ENCODE measurements at places on chromosomes 4 and X.

GRCh38 chrX:110025395-110025794 lies 22.5 kb downstream of the TMEM164 start:
- no peak for DNase-seq

GRCh38 chr4:3879681-3880614 lies 113.8 kb downstream of the ADRA2C start:
- DNase-seq, result no peak

- DNase-seq, result no peak
Observed at GRCh38 chrX:40947276-40947675, 138.0 kb upstream of the USP9X start.

- DNase-seq, result no peak
Observed at GRCh38 chrX:94053575-94053974, 379.6 kb downstream of the FAM133A start.

GRCh38 chr4:108795733-108796132 lies 32.9 kb upstream of the ETNPPL start:
- no peak for DNase-seq

DNA sequence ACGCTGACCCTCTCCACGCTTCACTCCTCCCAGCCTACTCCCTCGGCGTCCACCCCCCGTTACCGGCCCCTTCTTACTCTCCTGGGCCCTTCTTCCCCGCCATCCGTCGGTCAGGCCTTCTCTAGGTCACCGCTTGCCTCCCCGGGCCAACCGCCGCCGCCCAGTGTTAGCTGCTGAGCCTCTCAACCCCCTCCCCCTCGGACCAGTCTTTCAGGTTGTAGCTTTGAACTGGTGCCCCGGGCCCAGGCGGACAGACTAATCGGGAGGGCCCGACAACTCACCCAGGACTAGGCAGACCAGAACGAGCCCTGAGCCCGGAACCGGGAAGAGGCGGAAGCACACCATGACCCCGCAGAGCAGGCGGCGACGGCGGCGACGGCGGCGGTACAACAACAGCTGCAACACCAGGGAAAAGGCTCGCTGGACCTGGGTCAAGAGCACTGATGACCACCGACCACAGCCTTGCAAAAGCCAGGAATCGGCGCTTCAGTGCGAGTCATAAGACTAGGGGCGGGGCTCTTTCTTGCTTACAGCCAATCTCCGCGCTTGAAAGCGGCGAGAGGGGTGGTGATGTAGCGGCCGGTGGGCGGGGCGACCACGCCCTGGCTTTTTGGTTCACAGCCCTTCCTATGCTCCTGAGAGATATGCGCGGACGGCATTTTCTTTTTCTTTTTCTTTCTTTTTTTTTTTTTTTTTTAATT lies at the start of gene LAMP2:
Gene LAMP2, minus strand, starts transcription at position 472 of the 701 bp plus-strand sequence. Its CDS starts 127 bp downstream, at position 345.
- DNase-seq, result peak; percentile 81

DNA sequence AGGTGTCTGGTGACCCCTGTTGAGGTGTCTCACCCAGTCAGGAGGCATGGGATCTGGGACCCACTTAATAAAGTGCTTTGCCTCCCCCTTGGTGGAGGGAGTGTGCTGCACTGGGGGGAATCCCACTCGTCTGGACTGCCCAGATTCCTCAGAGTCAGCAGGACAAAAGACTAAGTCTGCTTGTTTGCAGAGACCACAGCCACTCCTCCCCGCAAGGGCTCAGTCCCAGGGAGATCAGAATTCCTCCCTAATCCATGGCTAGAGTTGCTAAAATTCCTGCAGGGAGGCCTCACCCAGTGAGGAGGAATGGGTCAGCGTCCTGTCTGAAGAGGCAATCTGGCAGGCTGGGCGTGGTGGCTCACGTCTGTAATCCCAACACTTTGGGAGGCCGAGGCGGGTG lies 442.2 kb downstream of the PABPC4L start:
- no peak for DNase-seq

DNA sequence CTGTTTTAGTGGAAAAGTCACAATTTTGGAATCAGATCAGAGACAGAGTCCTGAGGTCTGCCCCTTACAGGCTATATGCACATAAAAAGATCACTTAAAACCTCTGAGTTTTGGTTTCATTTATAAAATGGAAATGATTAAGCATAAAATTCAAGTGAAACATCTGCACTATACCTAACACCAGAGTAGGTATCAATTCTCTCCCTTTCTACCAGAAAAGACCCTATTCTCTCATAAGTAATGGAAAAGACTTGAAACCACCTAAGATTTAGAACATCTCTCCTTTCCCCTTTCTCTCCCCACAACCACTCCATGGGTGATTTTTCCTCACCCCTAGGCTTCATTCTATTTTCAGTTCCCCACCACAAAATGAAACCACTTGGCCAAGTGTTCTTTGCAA lies 907 bp downstream of the LHFPL1 start:
- DNase-seq, result no peak

GRCh38 chr4:7194251-7195140 lies 2.2 kb downstream of the SORCS2 start:
- no peak for DNase-seq

- peak; percentile 66 for DNase-seq
Observed at GRCh38 chrX:138858438-138858837, 146.9 kb upstream of the FGF13 start.

DNA sequence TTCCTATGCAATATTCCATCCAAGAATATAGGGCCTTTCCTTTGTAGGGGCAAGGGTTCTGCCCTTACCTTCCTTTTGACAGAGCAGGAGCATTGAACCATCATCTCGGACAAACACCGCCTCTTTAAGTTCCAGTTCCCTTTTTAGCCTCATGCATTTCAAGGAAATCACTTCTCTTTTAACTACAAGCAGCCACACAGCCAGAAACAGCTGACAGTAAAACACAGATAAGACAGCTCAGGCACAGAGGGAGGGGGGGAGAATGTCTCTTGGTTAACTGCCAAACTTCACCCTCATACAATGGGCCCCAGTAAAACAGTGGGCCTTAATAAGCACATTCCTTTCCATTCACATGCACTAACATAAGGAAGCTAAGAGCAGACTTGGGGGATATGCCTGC lies 648.3 kb downstream of the GABRG1 start:
- no peak for DNase-seq

DNA sequence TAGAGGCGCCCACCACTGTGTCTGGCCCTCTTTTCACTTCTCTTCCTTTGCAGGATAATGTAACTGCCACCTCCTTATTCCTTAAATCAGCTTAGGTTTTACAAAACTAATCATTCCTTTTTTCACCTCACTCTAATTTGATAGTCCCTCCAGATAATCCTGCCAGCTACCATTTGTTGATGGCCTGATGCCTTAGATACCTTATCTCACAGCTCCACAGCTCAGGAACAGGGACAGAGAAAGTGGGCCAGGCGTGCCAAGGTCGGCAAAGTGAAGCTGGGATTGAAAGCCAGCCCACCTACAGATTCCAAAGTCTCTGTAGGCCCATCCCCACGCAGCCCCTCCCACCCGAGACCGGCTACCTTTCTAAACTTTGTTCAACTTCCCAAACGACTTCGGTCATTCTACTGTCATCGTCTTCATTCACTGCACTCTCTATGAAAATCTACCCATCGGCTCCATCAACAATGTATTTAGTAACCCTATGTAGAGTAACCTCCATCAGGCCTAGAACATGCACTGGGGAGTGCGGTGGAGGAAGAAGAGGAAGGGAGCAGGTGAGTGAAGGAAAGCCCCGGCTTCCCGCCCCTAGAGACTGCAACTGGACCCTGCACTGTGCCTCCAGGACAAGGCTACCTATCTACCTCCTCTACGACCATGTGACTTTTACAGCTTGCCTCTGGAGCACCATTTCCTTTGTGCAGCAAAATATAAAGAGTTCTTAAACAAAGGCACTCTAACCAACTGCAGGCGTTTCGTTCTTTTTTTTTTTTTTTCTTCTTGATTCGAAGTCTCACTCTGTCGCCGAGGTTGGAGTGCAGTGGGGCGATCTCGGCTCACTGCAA lies 1.5 kb downstream of the CASP6 start:
- DNase-seq, result no peak

GRCh38 chr4:4730249-4730648 lies 129.2 kb upstream of the MSX1 start:
- no peak for DNase-seq

- no peak for DNase-seq
Observed at GRCh38 chr4:165367040-165367439, 11.8 kb upstream of the CPE start.

GRCh38 chr4:26955241-26955640 lies 94.6 kb downstream of the STIM2 start:
- no peak for DNase-seq

DNA sequence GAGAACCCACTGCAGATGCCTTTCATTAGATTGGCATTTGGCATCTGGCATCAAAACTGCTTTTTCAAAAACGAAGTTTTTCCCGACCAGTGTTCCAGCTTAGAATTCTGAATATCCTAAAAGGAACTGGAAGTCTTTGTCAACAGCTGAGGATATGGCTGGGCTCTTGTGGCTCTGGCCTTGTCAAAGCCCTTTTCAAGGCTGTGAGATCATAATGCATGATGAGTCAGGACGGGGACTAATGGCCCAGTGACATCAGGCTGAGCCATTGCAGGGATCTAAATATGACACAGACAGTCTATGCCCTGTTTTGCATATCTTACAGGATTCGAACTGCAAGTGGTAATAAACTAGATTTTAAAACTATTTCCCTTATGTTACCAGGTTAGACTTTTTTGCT lies 306.4 kb downstream of the PTTG2 start:
- no peak for DNase-seq

- no peak for DNase-seq
Observed at GRCh38 chr4:183797011-183797444, 108.1 kb upstream of the STOX2 start.

- no peak for DNase-seq
Observed at GRCh38 chr4:98739751-98740150, 81.3 kb upstream of the TSPAN5 start.

GRCh38 chr4:81802285-81802846 lies 330.7 kb upstream of the RASGEF1B start:
- no peak for DNase-seq

DNA sequence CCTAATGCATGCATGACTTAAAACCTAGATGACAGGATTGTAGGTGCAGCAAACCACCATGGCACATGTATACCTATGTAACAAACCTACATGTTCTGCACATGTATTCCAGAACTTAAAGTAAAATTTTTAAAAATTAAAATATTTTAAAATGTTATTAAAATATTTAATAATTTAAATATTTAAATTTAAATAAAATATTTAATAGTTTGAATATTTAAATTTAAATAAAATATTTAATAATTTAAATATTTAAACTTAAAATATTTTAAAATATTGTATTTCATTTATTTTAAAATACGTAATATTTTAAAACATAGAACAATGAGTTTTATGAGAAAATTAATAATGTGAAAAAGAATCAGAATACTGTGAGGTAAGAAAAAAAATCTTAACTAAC lies 117.9 kb downstream of the SLC39A8 start:
- no peak for DNase-seq

DNA sequence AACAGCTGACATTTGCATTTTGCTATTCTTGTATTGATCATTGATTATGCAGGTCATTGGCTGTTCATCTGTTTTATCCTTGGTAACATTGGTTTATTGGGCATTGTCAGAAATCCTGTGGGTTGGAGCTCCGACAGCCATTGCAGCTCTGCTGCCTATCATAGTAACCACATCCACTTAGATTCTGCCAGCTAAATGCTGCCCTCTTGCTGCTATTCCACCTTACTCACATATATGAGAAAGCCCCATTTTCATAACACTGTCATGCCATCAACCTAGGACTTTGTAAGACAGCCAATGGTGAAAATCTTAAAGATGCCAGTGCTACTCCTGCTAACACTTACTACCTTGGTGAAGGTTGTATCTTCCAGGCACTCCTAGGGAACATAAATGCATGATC lies 187.3 kb upstream of the CXCL13 start:
- DNase-seq, result no peak

GRCh38 chrX:109629310-109629709 lies 4.3 kb upstream of the KCNE5 start:
- DNase-seq, result no peak

DNA sequence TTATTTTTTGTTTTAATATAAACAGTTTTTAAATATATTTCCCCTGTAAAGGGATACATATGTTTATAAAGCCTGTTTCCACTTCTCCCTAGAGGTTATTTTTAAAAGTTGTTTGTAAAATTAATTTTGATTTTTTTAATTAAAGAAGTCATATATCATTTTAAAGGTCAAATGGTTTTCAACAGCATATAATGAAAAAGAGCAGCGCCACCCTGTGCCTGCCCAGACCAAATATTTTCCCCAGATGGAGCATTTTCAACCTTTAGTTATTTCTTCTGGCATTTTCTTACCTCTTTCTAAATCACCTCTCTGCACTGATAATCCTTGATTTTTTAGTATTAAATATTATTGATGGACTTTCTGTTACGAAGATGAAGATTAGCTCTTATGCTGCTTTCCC lies 21.0 kb downstream of the MSX1 start:
- DNase-seq, result no peak

DNA sequence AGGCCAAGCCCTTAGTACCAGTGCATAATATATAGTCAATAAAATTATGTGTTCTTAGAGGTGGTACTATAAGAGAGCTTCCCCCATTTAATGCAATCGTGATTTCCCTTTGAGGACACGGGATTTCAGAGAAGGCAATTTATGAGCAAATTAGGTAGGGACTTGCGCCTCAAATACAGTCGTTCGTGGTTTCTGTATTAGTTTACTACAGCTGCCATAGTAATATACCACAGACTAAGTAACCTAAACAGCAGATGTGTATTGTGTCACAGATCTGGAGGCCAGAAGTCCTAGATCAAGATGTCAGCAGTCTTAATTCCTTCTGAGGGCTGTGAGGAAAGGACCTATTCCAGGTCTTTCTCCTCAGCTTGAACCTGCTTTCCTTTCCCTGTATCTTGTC lies 1.5 kb upstream of the PUDP start:
- DNase-seq, result no peak

DNA sequence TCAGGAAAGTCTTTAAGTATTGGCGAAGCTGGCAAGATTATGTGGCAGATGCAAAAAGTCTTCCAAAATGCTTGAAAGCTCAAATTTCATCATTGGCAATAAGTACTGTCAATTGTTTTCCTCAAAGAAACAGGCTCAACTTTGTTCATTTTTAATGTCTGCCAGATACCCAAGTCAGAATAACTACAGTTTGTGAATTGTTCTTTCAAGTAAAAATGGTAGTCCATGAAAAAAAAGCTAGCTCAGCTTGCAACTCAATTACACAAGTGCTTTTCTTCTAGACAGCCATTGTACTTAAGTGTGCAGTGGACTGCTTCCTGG lies 70.5 kb downstream of the AFF1 start:
- no peak for DNase-seq

- no peak for DNase-seq
Observed at GRCh38 chr4:173269280-173269679, 64.9 kb downstream of the HMGB2 start.

DNA sequence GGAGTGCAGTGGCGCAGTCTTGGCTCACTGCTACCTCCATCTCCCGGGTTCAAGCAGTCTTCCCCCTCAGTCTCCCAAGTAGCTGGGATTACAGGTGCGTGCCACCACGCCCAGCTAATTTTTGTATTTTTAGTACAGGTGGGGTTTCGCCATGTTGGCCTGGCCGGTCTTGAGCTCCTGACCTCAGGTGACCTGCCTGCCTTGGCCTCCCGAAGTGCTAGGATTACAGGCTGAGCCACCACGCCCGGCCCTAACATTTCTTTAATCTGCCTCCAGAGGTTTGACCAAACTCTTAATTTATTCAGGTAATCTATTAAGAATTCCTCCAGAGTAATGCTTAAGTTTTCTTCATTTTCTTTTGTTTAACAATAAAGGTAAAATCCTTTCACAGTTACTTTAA lies 171.0 kb downstream of the RAPGEF2 start:
- no peak for DNase-seq
